ENCODE measurements at places on chromosomes 2 and 18.

GRCh38 chr2:73218298-73218697 lies 4.3 kb downstream of the SMYD5 start:
- no peak for DNase-seq

- DNase-seq, result no peak
Observed at GRCh38 chr2:36528274-36528673, 69.7 kb downstream of the FEZ2 start.

- DNase-seq, result no peak
Observed at GRCh38 chr2:128610496-128610895, 291.8 kb upstream of the HS6ST1 start.

GRCh38 chr18:49519101-49519971 lies 32.3 kb upstream of the C18orf32 start:
- DNase-seq, result no peak

GRCh38 chr2:204665771-204666170 lies 120.5 kb downstream of the PARD3B start:
- DNase-seq, result no peak

DNA sequence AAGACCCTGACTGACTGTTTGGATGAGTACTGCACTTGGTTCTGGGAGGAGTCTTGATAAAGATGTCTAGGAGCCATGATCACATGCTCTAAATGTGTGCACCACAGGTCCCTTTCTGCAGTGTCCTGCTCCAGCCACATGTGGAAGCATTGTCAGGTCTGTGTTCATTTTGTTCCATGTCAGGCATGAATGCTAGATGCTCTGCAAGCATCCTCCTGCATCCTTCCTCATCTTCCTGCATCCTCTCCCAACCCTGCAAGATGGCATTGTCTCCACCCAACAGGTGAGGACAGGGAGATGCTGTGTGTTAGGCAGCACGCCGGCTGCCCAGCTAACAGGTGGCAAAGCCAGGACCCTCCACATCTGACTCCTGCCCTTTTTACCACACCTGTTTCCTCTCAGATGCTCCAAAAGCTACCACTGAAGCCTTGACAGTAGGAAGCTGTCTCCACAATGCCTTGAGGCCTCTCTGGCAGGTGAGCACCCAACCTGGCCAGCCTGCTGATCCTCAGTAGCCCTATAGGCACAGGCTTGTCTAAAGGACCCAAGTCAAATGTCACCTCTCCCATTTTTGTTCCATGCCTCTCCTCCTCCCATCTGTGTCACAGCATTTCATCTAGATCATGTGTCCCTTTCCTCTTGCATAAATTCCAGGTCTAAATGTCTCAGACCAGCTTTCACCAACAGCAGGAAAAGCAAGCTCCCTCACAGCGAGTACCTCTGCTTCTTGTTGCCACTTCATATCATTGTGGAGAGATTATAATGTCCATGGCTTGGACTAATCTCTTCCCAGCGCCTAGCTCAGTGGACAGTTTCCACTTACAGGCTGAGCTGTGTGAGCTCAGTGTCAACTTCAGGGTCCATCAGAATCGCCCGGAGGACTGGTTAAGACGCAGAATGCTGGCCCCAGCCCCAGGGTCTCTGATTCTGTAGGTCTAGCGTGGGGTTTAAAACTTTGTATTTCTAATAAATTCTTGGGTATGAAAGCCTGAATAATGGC lies 55.0 kb downstream of the TMEM163 start:
- DNase-seq, result no peak

DNA sequence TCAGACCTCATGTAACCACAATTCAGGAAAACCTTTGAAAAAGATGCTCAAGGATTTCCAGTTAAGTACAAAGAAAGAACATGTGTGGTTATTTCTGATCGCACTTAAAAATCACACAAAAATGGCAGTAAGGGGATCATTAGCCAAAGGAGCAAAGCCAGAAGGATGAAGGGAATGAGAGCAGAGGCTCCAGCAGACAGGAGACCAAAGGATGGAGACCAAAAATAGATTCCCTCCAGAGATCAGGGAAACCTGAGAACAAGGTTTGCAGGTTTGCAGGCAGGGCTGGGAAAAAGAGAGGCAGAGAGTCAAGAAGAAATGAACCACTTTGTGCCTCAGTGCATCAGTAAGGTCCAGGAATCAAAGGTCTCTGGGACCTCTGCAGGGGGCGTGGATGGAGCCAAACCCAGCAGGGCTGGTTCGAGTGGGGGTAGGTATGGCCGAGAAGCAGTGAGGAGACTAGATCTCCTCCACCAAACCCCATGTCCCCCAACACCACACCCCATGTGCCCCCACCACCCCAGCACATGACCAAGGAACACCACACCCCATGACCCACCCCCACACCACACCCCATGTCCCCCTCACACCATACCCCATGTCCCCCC lies 98.5 kb upstream of the GPC1 start:
- no peak for DNase-seq

DNA sequence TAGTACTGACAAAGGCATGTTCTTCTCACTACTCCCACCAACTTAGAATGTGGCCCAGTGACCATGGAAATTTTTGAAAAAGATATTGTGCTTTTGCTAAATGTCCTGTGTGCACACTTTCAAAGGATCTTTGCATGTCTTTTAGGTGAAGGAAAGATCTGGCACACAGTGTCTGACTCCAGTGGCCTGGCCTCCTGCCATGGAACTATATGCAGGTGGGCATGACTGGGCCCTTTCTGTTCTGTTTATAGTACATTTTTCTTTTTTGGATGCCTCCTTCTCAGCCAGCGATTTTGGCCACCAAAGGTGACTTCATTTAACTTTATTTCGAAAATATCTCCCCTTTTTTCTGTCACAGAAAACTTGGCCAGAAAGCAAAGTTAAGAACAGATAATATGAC lies 999.7 kb upstream of the PIK3C3 start:
- DNase-seq, result no peak

DNA sequence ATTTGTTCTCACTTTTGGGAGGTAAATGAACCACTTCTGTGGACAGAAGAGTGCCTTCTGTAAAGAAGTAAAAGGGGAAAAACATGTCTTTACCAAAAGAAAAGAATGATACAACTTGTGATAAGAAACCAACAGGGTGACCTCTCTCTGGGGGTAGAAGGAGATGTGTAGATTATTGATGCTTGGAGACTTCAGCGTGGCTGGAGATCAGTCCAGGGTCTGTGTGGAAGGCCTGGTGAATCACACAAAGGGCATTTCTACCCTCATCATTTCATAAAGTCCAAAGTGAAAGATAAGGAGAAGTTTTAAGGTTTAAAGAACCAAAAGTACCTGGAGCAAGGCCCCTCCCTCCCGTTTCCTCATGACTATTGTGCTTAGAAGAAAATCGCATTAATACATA lies 142.5 kb downstream of the NCK2 start:
- no peak for DNase-seq

DNA sequence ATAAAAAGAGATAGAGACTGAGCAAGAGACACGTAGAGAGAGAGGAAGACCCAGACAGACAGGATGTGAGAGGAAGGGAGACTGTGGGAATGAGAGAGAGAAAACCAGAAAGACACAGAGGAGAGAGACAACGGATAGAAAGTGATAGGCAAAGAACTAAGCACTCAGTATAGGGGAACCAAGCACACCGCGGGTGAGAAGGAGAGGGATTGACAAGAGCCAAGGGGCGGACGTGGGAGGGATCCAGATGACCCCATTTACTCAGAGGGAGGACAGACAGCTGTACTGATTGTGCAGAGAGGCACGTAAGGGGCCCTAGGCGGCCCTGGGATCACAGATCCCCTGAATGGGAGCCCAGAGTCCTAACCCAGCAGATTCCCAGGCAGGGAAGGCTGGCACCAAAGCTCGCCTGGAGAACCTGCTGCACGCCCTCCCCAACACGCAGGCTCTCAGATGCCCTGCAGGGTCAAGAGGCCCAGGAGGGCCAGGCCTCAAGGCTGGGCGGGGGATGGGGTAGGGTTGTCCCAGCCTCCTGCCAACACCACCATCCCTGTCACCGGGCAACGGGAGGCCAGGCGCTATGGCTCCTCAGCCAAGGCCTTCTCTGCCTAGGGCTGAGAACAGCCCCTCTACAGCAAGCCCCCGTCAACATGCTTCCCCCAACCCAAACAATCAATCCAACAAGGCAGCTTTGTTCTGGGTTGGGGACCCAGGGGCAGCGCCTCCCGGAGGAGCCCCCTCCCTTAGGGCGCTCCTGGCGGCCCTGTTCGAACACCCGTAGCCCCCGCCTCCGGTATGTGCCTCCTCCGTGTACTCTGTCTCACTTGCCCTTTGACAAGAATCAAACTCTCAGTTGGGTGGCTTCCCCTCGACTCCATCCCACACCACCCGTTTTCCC lies 579 bp downstream of the LOXL3 start:
- no peak for DNase-seq

DNA sequence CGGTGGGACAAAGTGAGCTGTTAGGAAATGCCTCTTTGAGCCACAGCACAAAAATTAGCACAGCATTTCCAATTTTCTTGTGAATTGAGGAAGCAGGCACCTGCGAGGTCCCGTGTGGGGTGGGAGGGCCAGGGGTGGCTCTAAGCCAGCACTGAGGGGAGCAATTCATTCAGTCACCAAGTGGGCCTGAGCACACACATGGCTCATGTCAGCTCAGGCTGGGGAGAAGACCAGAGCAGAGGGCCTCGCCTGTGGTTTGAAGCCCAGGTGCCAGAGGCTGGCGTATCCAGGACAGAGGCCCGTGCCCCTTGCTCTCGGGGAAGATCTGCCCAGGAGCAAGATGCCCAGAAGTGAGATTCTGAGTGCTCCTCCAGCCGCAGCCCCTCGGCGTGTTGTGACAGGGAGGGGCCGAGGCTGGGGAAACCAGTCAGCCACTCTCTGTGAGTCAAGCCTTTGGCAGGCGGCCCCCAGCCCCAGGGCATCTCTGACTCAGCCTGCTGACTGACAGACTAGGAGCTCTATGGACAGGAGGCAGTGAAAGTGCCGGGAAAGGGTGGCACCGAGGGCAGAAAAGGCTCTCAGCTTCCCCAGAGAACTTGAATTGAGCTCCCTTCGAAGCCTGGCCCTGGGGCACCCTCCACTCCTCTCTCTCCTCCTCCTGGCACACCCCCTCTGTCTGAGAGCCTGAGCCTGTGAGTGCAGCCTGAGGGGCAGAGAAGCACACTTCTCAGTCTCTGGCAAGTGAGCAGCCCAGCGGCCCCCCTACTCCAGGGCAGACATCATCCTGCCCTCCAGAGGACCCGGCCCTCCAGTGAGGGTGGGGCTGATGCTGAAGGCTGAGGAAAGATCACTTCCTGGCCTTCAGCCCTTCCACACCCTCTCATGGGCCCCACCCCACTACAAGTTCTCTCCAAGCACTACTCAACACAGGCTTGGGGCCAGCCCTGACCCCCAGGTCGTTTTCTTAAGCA lies 32.3 kb downstream of the CYP26B1 start:
- DNase-seq, result no peak

DNA sequence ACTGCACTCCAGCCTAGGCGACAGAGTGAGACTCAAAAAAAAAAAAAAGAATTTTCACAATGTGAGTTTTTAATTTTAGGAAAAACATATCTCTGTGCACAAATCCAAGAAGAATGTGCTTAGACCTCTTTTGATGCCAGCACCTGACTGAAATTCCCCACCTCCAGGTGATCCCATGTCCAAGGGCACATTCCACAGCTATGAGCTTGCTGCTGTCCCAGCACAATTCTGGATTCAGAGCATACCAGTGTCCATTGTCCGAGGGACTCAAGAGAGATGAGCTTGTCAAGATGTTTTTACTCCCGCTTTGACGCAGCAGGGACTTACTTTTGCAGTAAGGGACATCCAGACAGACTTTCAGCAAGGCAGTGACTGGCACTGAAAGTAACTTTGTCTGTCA lies 489.1 kb upstream of the ACVR2A start:
- DNase-seq, result no peak

DNA sequence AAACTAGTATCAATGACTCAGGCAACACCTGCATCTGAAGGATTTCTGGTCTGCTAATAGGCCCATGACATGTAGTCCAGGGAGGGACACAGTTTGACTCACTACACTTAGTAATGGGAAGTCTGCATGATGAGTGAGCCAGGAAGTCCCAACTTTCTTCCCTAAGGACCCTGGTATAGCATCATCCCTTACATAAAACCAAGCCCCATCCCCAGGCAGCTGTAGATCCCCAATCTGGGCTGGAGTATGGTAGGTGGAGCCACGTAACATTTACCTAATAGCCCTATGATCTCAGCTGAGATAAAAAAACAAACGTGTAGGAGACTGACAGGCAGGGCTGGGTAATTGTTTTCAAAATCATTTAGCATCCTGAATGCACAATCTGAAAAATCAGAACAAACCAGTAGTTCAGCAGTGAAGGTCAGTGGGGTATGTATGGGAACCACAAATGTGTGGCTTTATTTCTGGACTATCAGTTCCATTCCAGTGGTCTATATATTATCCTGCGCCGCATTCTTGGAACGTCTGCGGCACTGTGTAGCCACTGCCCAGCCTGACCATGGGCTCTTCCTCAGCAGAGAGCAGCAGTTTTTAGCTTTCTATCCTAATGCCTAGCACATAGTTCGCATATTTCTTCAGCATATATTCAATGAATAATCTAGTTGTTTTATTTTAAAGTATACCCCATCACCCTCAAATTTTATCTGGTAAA lies 33.5 kb downstream of the EPB41L3 start:
- no peak for DNase-seq

GRCh38 chr2:164785457-164785856 lies 56.2 kb downstream of the COBLL1 start:
- DNase-seq, result no peak

DNA sequence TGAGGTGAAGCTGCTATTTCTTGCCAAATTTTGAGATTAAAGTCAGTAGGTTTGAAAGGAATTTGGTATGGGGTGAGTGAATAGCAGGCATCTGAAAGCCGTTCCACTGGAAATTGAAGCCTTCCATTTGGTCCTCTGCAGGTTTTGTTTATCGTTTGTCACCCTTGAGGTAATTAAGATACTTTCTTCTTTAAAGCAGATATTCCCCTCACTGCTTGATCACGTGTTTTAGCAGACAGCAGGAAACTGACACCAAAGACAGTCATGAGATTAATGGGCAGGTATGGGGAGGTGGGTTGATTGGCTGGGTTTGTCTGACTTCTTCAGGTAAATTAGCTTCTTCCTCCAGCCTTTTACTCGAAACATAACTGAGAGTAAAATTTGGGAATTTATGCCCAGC lies 10.7 kb downstream of the LPIN1 start:
- DNase-seq, result no peak

GRCh38 chr2:240886023-240886565 lies 9.9 kb downstream of the MAB21L4 start:
- DNase-seq, result no peak

- no peak for DNase-seq
Observed at GRCh38 chr18:5678779-5679406, 135.1 kb upstream of the EPB41L3 start.
